ENCODE measurements at places on chromosomes 13 and 19.

- H3K4me1 ChIP-seq, result no peaks in the 10 kb centered on the region
- H3K27ac ChIP-seq, result no peak overlapping the region
- DNase-seq, result no peak
- H3K27me3 ChIP-seq, result no peaks in the 10 kb centered on the region
These were observed 247.9 kb downstream of the MYO16 start for GRCh38 chr13:108877300-108877699.

DNA sequence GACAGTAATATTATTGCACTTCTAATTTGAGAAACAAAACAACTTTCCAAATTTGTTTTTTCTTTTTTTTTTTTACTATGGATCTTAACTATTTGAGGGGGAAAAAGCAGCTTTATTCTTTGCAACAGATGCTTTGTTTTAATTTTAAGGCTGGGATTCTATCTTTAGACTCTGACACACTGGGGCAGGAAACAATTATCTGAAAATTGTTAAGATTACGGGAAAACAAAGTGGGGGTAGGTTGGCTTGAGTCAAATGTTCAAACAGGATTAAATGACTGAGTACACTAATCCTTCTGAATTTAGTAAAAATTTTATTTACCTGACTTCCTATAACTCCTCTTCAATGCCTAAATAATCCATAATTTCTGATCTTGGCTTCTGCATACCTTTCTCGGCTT, 543.2 kb downstream of the SLITRK6 start:
- H3K27ac ChIP-seq, result no peak overlapping the region
- H3K36me3 ChIP-seq, result no peaks in the 10 kb centered on the region
- no peak for DNase-seq
- no peaks in the 10 kb centered on the region for H3K27me3 ChIP-seq

DNA sequence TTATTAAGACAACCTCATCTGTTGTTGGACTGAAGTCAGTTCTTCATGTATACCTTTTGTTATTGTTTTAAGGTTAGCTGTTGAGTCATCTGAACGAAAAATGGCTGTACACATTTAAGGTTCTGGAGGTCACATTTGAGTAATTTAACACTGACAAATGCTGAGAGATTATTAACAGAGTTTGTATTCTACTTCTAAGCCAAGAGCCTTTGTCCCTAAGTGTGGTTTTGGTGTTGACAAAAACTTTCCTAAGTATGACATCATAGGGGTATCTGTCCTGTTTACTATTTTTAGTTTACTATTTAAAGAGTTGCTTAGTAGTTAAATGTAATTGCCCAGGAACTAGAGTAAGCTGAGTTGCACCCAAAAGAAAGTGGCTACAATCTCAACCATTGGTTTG, 71.9 kb downstream of the CDK8 start:
- no peak for DNase-seq
- H3K27me3 ChIP-seq, result no peaks in the 10 kb centered on the region
- H3K4me3 ChIP-seq, result no peak overlapping the region
- no peak overlapping the region for H3K27ac ChIP-seq
- H3K36me3 ChIP-seq, result no peaks in the 10 kb centered on the region

GRCh38 chr13:27264181-27264580, 6.4 kb upstream of the RASL11A start:
- DNase-seq, result no peak
- no peak overlapping the region for H3K4me3 ChIP-seq
- no peaks in the 10 kb centered on the region for H3K27me3 ChIP-seq

DNA sequence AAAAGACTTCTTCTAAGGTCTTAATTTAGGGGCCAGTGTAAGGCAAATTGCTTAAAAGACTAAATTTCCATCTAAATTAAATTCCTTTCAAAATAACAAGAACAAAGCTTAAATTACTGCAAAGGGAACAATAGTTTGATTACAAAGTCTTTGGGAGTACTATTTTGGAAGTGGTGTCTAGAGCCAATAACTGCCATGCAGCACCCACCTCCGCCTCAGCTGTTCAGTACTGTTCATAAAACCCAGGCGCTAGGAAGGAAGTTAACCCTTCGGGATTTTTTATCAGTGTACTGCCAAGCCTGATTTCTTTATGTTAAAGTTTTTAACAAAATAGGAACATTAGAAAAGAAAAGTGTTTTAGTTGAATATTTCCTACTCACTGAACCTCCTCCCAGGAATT, 210.1 kb downstream of the LIG4 start:
- H3K4me3 ChIP-seq, result no peak overlapping the region
- no peak overlapping the region for H3K27ac ChIP-seq
- no peak for DNase-seq

GRCh38 chr13:104809483-104809882, 1726.0 kb downstream of the EFNB2 start:
- no peak overlapping the region for H3K27ac ChIP-seq
- no peak for DNase-seq
- H3K4me3 ChIP-seq, result no peak overlapping the region
- no peaks in the 10 kb centered on the region for H3K36me3 ChIP-seq
- no peaks in the 10 kb centered on the region for H3K4me1 ChIP-seq

DNA sequence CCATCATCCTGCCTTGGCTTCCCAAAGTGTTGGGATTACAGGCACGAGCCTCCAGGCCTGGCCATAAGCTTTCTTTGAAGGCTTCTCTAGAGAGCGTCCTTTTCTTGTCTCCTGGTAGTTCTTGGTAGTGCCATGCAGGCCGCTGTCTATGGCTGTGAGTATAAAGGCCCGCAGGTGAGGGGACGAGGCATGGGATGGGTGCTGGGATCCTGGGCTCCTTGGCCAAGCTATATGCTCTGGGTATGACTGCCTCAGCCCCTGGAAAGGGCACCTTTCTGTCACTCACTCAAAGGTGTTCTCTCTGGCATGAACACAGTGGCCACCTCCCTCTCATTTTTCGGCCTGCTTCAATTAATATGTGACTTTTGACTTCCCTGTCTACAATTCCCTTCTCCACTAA, 6.3 kb upstream of the ABCC4 start:
- no peaks in the 10 kb centered on the region for H3K36me3 ChIP-seq
- no peak for DNase-seq
- no peak overlapping the region for H3K27ac ChIP-seq
- H3K27me3 ChIP-seq, result no peaks in the 10 kb centered on the region
- no peak overlapping the region for H3K4me3 ChIP-seq

DNA sequence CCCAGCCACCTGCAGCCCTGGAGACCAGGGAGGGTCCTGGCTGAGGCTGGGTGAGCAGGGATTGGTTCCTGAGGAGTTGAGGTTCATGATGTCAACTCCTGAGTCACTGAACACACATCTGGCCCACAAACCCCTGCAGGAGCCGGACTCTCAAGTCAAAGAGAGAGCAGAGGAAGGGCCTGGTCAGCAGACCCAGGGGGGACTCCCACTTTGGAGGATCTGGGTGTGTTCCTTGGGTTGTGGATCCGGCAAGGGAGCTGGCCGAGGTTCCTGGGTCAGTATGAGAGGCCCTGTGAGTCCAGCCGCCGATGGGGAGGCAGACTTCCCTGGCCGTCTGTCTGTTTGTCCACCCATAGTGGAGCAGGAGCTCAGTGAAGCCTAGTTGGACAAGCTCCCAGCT, 4.0 kb downstream of the SLC7A10 start:
- no peaks in the 10 kb centered on the region for H3K36me3 ChIP-seq
- H3K4me3 ChIP-seq, result no peak overlapping the region
- no peaks in the 10 kb centered on the region for H3K4me1 ChIP-seq
- no peak overlapping the region for H3K27ac ChIP-seq
- no peak for DNase-seq

DNA sequence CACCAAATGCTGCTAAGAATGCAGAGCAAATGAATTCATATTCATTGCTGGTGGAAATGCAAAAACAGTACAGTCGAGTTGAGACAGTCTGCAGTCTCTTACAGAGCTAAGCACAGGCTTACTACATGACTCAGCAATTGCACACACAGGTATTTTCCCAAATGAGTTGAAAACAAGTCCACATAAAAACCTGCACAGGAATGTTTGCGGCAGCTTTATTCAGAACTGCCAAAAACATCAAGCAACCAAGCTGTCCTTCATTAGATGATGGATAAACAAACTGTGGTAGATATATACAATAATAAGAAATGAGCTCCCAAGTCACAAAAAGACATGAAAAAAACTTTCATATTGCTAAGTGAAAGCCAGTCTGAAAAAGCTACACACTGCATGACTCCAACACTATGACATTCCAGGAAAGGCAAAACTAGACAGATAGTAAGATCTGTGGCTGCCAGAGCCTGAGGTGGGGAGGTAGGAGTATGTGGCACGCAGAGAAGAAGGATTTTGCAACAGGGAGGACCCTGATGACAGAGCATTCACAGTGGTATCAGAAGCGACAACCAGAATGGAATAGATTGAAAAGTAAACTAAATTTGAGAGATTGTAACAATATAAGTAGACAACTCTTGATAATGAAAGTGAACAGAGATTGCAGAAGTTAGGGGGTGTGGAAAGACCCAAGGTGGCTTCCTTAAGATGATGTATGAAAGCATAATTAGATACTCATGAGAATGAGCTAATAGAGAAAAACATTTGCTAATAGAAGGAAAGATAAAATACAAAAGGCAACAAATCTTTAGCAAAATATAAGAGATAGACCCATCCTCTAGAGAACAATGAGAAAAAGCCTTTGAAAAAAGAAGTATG, 52.7 kb downstream of the TSC22D1 start:
- no peak overlapping the region for H3K27ac ChIP-seq
- DNase-seq, result no peak
- no peaks in the 10 kb centered on the region for H3K27me3 ChIP-seq
- peaks cover 6% of the 10 kb centered on the region for H3K36me3 ChIP-seq
- no peaks in the 10 kb centered on the region for H3K4me1 ChIP-seq

DNA sequence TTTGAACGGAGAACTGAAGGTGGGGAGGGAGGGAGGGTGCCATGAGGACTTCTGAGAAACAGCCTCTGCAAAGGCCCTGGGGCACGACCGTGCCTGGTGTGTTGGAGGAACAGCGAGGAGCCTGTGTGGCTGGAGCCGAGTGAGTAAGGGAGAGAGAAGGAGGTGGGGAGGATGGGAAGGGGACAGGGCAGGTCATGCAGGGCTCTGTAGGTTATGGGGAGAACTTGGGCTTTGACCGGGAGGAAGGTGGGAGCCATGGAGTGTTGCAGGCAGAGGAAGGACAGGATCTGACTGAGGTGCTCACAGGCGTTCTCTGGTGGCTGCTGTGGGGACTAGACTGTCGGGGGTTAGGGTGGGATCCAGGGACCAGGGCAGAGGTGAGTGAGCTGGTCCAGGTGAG, 6.7 kb downstream of the MPND start:
- H3K27ac ChIP-seq, result no peak overlapping the region
- no peaks in the 10 kb centered on the region for H3K27me3 ChIP-seq
- H3K36me3 ChIP-seq, result peaks cover 80% of the 10 kb centered on the region
- DNase-seq, result no peak
- H3K4me3 ChIP-seq, result peak overlapping the region; percentile 5

- H3K4me1 ChIP-seq, result peaks cover 4% of the 10 kb centered on the region
- H3K27ac ChIP-seq, result no peak overlapping the region
- H3K36me3 ChIP-seq, result peaks cover 1% of the 10 kb centered on the region
- H3K27me3 ChIP-seq, result no peaks in the 10 kb centered on the region
These were observed 27.9 kb downstream of the FAM124A start for GRCh38 chr13:51249770-51250741.

DNA sequence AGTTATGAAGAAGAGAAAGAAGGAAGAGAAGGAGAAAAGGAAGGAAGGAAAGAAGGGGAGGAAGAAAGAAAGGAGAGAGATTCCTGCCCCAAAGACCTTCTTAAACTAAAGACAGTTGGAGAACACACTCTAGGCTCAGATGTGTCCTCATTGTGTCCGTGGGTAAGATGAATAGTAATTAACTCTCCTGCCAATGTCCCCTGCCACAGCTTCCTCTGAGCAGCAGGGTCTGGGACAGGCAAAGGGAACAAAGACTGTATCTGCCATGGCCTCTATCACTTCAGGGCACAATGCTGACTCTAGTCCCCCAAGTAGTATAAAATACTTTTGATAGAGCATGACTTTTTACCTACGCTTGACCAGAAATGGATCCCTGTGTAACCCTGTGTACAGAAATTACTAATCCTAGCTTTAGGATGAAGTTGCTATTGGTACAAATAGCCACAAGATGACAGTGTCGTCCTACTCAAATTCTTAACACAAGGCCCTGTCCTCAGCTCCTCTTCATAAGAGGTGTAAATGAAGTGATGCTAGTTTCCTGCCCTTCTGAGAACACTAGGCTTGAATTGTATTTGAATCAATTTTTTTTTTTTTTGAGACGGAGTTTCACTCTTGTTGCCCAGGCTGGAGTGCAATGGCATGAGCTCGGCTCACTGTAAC, 186.2 kb upstream of the GPR12 start:
- no peak overlapping the region for H3K27ac ChIP-seq
- no peaks in the 10 kb centered on the region for H3K36me3 ChIP-seq
- H3K4me3 ChIP-seq, result no peak overlapping the region
- DNase-seq, result peak; percentile 29
- H3K27me3 ChIP-seq, result no peaks in the 10 kb centered on the region

- peak; percentile 96 for DNase-seq
- peak within 1 kb of the TSS; percentile 59 for H3K27ac ChIP-seq
- peak within 1 kb of the TSS; percentile 87 for H3K4me3 ChIP-seq
These were observed at the start of gene GATAD2A for GRCh38 chr19:19404879-19405860. GATAD2A (plus strand) TSS chr19:19405675; CDS start chr19:19465346, 59,671 bp downstream.

GRCh38 chr19:38741670-38742069, 2.6 kb downstream of the CAPN12 start:
- H3K36me3 ChIP-seq, result no peaks in the 10 kb centered on the region
- H3K4me1 ChIP-seq, result no peaks in the 10 kb centered on the region
- H3K27ac ChIP-seq, result no peak overlapping the region
- DNase-seq, result no peak
- no peak overlapping the region for H3K4me3 ChIP-seq

DNA sequence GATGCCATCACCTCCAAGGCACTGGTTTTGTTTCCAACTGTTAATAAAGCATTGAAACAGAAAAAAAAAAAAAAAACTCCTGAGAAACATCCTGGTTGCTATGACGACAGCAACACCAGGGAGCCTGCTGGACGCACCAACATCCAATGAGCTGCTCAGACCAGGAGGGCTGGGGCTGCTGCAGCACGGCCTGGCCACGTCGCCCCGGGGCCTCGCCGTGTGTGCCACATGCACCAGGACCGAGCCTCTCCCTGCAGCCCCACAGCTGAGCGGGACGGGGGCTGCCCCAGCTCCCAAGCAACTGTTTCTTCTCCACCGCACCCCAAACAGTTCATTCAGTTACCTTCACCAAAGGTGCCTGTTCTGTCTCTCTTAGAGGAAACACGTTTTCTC, 54.5 kb downstream of the RASA3 start:
- no peak for DNase-seq
- H3K4me1 ChIP-seq, result peaks cover 37% of the 10 kb centered on the region
- no peaks in the 10 kb centered on the region for H3K27me3 ChIP-seq

GRCh38 chr19:45641274-45642105, 2.3 kb upstream of the EML2 start:
- H3K27me3 ChIP-seq, result peaks cover 19% of the 10 kb centered on the region
- H3K36me3 ChIP-seq, result no peaks in the 10 kb centered on the region
- peak; percentile 82 for DNase-seq

Data from neuronal stem cell (in vitro differentiated cells).